ENCODE measurements at places on chromosomes 7 and 10.
A peak's percentile ranks its signal among the peaks of the same experiment; 100 is the strongest.

DNA sequence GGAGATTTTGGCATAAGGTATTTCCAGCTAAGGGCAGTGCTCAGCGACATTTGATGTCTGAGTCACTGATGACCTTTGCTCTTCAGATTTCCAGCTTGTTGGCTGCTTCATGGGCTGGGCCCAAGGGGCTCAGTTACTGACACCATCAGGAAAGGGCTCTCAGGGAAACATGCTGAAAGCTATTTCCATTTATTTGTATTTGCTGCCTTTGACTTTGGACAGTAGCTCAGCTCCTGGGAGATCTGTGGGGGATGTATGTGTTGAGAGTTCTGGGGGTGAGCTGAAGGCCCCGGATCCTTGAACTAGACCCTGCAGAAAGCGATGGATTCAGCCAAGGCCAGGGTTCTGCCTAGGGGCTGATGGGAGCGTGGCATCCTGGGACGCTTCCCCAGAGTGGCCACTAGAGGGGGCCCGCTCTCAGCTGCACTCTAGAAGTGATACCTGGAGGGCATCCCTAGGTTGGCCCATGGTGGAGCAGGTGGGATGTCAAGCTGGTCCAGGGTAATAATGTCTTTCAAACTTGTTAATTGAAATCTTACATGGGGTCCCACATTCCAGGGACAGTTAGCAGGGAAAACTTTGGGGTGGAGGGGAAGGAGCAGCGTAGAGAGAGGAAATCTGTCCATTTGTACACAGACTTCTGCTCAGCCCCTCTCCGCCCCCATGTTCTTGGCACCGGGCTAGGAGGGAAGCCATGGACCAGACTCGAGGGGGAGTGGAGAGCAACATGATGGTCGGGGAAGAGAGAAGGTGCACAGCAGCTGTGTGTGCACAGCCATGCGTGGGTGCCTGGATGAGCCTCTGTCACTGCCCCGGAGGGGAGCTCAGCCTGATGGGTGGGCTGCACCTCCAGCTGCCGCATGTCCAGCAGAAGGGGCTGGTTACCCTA, 3.0 kb upstream of the BTBD16 start:
- peak; percentile 50 for DNase-seq

DNA sequence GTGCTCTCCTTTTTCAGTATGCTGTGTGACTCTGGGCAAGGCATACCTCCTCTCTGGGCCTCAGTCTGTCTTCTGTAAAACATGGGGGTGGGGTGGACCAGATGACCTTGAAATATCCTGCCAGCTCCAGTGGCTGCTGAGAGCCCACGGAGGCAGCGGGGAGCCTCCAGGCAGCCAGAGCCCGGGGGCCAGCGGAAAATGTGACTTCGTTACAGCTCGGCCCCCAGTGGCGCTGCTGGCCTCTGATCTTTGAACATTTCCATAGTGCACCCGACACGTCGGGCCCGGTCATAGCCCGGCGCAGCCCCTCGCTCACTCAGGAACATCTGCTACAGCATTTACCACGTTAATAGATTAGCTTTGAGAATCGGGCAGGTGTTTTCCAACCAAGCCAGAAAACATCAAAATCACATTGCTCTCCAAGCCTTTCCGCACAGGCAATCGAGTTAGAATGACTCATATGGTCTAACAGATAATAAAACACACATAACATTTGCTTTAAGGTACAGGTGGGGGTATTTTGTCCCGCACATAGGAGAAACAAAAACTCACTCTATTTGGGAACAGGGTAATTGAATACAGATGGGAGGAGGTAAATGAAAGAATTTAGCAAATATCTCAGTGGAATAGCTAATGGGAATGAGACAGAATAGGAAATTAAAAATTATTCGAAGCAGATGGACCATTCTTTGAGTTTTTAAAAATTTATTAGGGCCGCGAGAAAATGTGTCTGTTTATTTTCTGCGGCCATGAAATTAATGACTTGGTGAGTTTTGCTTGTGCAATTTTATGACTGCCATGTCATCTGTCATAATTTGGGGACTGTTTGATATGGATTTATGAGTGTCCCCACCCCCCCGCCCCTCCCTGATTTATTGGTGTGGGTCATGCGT, 26.3 kb upstream of the COMTD1 start:
- no peak for DNase-seq

DNA sequence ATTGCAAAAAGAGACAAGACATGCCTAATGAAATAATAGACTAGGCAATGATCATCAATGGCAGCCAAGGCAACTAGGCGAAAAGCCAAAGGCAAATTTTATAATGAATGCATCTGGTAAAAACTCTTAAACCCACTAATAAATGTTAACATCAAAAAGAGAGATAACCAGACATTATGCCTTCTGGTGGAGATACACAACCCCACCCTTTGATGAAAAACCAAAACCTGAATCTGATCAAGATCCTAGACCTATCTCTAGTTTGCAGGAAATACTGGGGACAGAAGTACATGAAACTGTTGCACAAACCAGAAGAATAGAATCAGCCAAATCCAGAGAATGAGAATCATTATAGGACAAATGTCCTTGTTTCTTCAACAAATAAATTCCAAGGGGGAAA, 22.0 kb upstream of the GSAP start:
- DNase-seq = no peak

GRCh38 chr7:82247814-82248433, 195.7 kb downstream of the CACNA2D1 start:
- DNase-seq = no peak

- DNase-seq = no peak
Observed at GRCh38 chr7:139431459-139431858, 52.0 kb downstream of the KLRG2 start.

GRCh38 chr7:38367301-38367890, 94.0 kb upstream of the TARP start:
- DNase-seq = no peak

DNA sequence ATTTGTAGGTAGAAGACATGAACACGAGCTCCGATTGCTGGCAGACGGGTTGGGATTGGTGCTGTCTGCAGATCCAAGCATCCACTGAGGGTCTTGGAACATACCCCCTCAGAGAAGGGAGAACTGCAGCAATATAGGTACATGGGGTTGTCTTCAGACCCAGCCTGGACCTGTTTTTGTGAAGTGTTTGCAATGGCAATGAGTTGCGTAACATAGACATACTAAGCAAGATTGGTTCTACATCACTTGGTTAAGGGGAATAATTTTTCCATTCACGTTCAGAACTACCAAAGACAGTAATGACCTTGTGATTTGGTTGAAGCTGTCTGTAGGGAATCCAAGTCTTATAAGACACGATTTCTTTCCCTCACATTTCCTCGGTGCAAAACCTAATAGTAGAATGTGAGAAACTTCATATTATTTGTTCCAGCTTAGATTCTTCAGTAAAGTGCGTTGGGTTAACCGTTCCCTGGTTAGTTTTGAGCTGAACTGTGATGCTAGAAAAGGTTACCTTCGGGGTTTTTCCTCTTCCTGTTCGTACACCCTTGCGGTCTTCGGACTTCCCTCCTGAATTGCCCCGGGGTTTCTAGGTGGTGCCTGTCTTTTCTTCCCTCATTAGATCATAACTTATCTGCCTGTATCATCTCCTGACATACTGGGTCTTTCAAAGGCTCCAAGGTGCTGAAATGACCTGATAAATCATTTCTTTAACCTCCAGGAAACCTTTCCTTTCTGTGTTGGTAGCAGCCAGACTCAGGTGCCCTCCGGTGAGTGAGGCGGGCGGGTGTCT, 14.4 kb downstream of the PROSER2 start:
- DNase-seq = no peak
